ENCODE measurements at places on chromosomes 13 and 19.

DNA sequence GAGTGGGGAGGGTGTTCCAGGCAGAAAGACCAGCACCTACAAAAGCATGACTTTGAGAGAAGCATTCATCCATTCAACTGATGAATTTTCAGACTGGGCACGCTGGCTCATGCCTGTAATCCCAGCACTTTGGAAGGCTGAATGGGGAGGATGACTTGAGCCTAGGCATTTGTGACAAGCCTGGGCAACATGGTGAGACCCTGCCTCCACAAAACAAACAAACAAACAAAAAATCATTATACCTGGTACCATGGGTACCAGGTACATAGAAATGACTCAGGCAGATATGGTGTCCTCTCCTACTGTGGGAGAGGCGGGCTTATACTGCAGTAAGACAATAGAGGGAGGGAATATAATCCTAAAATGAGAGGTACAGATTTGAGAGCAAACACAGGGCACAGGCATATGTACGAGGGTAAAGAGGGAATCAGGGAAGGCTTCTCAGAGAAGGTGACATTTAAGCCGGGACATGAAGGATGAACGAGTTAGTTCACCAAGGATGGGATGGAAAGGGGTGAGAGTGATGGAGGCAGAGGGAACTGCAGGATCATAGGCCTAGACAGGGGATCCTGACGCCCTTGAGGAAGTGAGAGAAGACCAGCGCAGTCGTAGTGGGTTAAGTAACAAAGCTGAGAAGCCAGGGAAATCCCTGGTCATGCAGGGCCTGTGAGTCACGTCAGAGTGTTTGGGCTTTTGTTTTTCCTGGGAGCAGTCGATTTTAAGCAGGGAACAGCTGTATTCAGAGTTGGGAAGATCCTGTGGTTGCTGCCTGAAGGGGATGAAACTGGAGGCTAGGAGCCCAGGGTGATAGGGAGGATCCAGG, 2.9 kb downstream of the CYP2S1 start:
- no peak for DNase-seq

DNA sequence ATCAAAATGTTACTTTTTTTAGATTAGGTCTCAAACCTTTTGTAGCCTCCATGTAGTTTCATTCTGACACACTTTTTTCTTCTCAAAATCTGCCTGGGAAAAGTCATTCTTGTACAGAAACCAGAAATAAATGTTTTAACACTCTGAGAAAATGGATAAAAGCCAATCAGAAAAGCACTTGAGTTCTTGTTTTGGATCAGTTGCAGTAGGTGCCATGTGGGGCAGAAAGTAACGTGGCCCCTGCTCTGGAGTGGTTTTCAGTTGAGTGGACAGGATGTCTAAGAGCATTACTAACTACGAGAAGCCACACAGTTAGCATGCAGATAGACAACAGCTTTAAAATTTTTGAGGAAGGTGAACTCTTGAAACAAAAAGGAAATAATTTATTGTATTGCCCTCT, 19.1 kb downstream of the GPR183 start:
- DNase-seq: no peak

GRCh38 chr13:21118180-21118579, 56.8 kb upstream of the LATS2 start:
- DNase-seq: no peak

DNA sequence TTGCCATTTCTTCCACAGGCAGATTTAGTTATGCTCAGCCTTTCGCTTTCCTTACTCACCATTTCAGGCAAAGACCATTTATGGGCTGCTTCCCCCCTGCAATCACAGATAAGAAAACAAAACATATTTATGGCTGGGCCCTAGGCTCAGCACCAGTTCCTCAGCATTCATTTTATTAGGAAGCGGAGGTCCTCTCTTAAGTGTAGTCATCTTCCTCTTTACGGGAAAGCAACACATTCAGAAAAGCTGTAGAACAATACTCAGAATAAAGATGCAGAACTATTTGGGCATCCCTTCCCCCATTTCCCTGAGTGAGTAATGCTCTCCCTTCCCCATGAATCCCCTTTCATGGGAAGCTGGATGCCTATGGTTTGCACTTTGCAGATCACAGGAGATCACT, 27.9 kb downstream of the FLT1 start:
- no peak for DNase-seq

- peak; percentile 52 for DNase-seq
Measured at GRCh38 chr19:1248786-1249297, 459 bp downstream of the MIDN start.

DNA sequence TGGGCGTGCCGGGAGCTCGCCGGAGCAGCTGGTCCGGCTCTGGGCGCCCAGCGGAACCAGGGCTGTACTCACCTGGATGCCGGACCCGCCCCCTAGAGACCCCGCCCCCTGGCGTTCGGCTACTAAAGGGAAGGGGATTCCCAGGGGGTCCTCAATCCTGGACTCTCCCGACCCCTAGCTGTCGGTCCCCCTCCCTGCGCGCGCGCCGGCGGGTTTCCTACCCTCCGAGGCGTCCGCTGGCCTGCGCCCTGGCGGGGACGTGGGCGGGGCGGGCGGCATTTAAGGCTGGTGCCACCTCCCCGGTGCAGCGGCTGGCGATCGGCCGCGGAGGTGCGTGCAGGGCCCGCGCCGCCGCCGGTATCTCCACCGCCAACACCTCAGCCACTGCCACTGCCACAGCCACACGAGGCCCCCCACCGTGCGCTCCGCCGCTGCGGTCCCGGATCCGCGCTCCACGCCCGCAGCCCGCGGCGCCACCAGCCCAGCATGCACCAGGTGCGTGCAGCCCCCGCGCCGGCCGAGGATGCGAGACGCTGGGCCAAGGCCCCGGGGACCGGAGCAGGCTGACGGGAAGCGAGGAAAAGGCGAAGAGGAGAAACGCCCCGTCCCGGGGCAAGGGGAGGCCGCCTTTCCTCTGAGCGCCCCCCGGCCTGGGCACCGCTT, at the start of gene ATP12A:
Gene ATP12A, plus strand, starts transcription at position 151 of the 663 bp plus-strand sequence. Its CDS starts 336 bp downstream, at position 487.
- no peak for DNase-seq

DNA sequence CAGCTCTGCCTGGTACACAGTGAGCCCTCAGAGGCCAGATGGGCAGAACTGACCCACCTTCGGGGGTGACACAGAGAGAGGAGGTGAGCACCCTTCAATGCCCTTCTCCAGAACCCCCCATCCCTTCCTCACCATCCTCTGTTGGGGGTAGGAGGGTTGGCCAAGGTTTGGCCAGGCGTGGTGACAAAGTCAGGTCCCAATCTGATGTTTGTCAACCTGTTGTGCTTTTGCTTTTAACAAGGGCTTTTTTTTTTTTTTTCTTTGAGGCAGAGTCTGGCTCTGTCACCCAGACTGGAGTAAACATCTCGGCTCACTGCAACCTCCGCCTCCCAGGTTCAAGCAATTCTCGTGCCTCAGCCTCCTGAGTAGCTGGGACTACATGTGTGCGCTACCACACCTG, 7.3 kb downstream of the PTGIR start:
- DNase-seq: peak; percentile 28

DNA sequence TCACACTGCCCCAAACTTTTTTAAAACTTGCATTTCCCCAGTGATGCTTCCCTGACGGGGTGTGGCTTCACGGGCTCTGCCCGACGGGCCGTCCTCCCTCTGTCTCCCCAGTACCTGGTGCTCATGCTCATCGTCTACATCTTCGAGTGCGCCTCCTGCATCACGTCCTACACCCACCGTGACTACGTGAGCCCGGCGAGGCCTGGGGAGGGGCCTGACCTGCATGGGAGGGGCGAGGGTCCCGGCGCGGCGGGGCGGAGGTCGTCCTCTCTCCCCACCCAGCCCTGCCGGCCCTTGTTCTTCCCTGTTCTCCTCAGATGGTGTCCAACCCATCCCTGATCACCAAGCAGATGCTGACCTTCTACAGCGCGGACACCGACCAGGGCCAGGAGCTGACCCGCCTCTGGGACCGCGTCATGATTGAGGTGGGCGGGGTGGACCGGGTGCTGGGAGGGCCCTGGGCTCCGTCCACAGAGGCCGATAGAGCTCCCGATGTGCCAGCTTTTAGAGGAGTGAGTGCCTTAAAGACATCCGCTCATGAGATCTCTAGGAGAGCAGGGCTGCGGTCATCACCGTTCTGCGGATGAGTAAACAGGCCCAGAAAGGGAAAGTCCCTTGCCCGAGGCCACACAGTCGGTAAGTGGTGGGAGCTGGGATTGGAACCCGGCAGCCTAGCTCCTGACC, 6.9 kb downstream of the UPK1A start:
- no peak for DNase-seq

GRCh38 chr13:46320821-46321220, 66.2 kb downstream of the RUBCNL start:
- DNase-seq: no peak

DNA sequence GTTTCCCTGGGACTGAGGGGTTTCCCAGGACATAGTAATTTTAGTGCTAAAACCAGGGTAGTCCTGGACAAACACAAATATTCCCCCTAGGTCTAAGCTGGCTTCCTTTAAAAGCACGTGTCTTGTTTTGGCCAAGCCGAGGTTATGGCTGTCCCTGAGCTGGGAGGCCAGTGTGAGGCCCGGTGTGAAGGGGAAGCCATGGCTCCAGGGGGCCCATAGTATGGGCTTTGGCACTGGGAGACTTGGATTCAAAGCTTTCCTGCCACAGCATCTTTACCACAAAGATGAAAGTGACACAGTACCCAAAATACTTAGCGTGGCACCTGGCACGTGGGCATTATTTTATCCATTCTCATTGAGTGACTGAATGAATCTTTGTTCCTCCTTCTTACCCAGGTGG, 345.2 kb downstream of the ZNF536 start:
- no peak for DNase-seq

GRCh38 chr13:110328573-110328972, 21.5 kb downstream of the COL4A2 start:
- no peak for DNase-seq

GRCh38 chr19:36149673-36150406, 2.4 kb downstream of the COX7A1 start:
- no peak for DNase-seq

GRCh38 chr19:14116918-14117578, 514 bp downstream of the PRKACA start:
- DNase-seq: no peak

GRCh38 chr13:36706755-36707154, 32.9 kb downstream of the SERTM1 start:
- DNase-seq: no peak

DNA sequence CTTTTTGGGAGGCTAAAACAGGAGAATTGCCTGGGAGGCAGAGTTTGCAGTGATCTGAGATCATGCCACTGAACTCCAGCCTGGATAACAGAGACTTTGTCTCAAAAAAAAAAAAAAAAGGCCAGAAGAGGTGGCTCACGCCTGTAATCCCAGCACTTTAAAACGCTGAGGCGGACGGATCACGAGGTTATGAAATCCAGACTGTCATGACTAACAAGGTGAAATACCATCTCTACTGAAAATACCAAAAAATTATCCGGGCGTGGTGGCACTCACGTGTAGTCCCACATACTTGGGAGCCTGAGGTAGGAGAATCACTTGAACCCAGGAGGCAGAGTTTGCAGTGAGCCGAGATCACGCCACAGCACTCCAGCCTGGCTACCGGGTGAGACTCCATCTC, 39.9 kb downstream of the ZNF611 start:
- no peak for DNase-seq

DNA sequence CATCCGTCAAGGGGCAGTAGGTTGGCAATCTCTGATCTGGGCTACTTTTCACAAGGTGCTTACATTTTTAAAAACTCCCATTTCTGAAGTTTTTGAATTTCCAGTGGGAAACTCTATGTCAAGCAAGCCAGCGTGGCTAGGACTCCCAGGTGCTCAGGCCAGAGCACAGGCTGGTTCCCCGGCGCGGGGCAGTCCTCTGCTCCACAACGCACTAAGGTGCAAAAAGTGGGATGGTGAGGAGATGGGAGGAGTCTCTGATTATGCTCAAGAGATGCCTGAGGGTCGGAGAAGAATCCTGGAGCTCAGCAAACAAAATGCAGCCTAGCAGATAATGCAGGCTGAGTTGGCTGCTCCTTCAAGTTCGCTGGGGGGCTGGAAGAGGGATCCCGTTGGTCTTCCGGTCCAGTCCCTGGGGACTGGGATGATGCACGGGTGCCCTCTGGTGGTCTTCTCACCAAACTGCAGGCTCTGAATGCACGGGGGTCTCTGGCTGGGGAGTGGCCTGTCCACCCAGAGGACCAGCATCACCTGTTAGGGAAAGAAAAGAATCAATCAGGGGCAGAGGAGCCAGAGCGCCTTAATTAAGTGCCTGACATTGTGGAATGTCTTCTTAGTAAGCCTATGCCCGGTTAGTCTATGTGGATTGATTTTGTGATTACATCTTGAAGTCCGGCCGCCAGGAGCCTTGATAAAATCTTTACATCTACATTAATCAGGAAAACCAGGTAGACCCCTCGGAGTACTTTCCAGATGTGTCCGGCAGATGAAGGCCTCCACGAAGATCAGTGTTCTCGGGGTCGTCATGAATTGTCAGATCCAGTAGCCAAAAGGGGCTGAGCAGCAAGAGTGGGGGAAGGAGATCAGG, 244.4 kb upstream of the MAB21L1 start:
- no peak for DNase-seq

GRCh38 chr19:51421229-51422052, 4.0 kb upstream of the SIGLEC10 start:
- DNase-seq: no peak

GRCh38 chr19:18291019-18291524, 9.7 kb upstream of the JUND start:
- no peak for DNase-seq

DNA sequence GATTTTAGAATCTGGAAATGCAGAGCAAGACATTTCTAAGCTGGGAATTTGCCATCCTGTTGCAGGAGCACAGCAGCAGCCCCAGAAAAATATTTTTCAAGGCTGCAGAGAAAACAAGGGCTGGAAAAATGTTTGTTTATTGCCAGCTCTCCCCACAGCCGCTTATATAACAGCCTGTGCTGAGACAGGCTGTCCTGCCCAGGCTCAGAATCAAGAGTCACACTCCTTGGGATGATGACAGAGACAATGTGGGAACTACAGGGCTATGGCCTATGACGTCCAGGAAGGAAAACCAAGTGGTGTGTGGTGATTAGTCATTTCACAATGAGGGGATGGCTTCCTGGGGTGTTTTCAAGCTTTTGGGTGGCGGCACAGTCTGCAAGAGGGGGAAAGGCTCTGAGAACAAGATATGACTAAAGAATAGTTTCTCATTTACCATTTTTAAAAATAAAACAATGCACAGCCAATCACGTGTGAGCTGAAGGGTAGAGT, 136.3 kb upstream of the SERP2 start:
- DNase-seq: peak; percentile 58

- no peak for DNase-seq
Measured at GRCh38 chr13:34144142-34144541, 326.2 kb downstream of the RFC3 start.

Measured in PC-9 (cell line).